ENCODE measurements at places on chromosomes 6 and 20.

DNA sequence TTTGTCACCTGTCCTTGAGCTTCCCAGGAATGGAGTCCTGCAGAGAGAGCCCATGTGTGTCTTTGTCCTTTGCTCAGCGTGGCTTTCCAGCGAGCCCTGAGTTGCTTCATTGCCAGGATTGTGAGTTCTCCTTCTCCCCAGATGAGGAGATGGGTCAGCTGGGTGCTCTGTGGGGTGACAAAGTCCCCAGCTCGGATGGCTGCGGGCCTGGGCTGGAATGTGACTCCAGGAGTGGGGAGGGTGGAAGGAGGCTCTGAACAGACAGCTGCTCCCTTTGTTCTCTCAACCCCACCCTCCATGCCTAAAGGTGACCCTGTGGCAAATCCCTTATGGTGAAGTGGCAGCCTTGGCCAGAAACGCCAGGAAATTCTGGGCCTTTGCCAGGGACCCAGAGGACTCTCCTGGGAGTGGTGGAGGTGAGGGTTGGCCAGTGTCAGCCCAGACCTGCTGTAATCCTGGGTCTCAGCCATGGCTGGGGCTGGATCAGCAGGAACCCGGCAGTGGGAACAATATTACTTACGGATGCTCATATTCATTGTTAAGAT, 44.4 kb upstream of the CST5 start:
- no peak for DNase-seq

- DNase-seq: no peak
These were observed 144.7 kb downstream of the QRSL1 start for GRCh38 chr6:106773996-106774629.

DNA sequence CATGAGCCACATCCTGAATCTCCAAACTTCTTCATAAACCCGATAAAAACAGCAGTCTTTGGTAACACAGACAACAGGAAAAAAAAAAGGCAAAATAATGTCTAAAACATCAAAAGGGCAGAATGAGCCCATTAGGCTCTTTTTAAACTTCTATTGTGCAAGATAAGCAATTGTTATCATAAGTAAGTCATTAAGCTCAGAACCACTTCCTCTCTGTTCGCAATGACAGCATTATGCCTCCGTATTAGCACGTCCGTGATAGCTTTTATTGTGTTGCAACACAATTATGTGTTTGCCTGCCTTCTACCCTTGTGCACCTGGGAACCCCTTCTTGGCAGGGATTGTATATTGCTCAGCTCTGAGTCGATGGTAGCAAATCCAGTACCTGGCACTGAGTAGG, 147.1 kb downstream of the LRFN2 start:
- no peak for DNase-seq

GRCh38 chr20:61799928-61800327, 265.8 kb downstream of the TAF4 start:
- no peak for DNase-seq

GRCh38 chr6:29005183-29005885, at the start of gene ZNF311:
Gene ZNF311, minus strand, starts transcription at chr6:29005315. Its CDS starts 1,361 bp downstream, at chr6:29003954.
- no peak for DNase-seq

- DNase-seq: no peak
These were observed 97.6 kb upstream of the ZNF217 start for GRCh38 chr20:53691060-53691810.

DNA sequence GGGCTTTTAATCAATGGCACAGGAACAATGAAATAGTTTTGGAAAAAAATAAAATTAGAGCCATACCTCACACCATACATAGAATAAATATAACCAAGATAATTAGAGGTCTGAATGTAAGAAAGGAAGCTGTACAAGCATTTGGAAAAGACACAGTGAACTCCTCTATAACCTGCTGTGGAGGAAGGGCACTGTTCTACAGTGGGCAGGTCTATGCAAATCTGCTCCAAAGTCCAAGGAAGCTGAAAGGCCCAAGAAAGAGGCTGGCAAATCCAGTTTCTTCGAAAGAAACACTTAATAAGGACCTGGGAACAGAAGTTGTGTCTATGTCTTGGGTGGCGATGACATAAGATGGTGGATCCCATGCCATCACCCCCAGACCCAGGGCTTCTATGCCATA, 169.4 kb upstream of the RALGAPA2 start:
- no peak for DNase-seq

DNA sequence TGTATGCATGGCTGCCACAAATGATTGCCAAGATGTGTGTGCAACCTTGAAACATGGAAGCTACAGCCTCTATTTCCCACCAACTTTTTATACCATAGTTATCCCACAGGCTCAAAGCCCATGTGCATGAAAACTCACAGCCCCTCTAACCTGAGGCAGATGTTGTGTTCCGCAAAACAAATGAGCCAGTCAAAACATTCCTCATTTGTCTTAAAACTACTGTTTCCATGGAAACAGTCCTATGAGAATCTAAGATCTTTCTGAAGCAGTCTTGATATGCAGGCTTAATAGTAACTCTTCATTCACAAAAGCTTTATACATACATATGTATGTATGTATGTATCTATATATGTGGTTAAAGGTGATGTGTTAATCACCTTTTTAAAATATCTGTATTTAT, 31.2 kb upstream of the MANEA start:
- no peak for DNase-seq

DNA sequence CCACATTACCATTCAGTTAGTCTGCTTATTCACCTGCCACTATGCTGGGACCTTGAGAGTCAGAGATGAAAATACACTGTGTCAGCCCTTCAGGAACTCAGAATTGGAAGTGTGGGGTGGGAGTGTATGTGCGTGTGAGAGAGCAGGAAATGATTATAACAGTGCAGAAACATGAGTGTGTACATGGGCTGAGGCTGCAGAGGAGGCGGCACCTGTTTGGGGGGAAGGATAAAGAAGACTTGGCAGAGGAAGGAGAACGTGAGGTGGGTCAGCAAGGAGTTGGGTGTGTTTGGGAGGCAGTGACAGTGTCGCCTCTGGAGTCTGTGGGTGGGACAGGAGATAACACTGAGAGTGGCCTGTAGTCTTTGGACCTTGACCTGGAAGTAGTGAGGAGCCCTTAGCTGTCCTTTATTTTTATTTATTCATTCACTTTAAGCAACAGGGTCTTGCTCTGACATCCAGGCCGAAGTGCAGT, 3.1 kb downstream of the CHMP4B start:
- DNase-seq: no peak

- DNase-seq: no peak
These were observed 21.6 kb downstream of the DSE start for GRCh38 chr6:116392132-116393013.

GRCh38 chr6:170523256-170524171, 29.6 kb downstream of the PSMB1 start:
- no peak for DNase-seq

GRCh38 chr6:20589266-20589665, 55.0 kb downstream of the CDKAL1 start:
- no peak for DNase-seq

DNA sequence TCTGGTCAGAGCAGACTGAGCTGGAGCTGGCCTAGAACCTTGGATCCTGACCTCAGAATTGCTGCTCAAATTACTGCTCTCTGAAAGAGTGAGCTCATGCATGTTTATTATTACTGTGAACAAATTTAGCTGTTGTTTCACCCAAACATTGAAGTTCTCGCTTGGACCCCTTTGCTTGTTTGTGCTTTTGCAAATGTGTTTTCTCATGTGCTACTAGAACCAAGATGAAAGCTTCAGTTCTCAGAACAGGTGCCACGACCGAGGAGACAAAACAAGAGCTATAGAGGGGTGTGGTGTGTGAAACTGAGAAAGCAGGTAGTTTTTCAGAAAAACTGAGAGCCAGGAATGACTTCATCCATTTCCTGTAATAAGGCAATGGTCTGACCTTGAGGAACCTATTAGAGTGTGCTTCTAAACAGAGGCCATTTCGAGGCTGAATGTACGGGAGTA, 50.0 kb upstream of the ESR1 start:
- no peak for DNase-seq

DNA sequence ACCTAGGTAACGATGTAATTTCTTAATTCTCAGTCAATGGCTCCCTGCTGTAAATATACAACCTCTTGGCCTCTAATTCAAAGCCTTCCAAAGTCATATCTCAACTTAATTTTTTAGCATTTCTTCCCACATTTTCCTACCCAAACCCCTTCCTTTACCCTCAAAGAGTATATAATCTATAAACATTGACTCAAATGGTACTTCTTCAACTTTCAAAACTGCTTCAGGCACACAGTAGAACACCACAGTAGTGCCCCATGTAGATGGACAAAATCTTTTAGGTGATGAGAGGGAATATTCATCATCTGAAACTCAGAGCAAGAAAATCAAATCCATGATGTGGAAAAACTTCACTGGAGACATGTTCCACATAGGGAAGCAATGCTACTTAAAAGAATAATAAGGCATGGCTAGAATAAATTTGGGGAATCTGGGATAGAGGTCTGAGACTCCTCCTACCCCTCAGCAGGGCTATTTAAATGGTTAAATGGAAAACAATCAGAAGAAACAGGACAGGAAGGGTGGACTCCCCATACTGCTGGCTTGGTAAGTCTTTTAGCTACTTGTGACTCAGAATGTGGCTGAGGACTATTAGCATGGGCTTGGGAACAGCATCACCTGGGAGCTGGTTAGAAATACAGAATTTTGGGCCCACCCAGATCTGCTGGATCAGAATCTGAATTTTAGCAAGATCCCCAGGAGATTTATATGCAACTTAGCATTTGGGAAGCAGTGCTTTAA, 6.4 kb downstream of the SLC22A2 start:
- no peak for DNase-seq

DNA sequence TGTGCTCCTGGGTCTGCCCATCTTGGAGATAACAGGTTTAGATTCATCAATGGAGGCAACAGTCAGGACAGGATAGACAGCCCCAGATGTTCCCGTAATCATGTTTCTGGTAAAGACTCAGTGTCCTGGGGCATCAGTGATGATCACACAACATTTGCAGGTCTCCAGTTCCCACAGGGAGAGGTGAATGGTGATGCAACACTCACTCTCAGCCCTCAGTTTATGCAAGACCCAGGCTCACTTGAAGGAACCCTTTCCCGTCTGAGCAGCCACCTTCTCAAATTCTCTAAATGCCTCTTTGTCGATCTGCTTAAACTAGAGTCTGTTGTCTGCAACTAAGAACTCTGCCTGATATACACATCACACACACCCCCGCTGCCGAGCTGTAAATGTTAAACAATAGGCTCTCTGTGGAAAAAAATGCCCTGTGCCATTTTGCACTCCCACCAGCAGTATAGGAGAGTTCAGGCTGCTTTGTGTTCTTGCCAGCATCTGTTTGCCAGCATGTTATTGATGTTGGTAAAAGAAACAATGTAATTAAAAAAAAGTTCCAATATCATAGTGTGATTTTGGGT, 30.1 kb upstream of the SCP2D1 start:
- DNase-seq: no peak

DNA sequence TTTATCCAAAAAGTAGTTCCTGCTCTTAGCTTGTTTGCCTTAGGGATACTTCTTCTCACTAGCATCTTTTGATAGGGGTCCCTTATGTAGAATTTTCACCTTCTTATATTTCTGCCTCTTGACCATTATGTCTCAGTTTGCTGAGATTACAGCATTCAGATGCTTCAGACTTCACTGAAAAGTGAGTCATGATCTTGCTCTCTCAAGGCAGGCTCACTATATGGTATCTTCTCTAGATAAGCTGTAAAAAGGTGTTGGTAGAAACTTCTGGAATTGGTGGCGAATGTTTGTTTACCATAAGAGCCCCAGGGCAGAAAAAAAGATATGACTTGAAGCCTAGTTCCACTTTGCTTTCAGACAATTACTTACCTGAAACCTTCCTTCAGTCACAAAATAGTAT, 19.7 kb downstream of the GTPBP2 start:
- no peak for DNase-seq

DNA sequence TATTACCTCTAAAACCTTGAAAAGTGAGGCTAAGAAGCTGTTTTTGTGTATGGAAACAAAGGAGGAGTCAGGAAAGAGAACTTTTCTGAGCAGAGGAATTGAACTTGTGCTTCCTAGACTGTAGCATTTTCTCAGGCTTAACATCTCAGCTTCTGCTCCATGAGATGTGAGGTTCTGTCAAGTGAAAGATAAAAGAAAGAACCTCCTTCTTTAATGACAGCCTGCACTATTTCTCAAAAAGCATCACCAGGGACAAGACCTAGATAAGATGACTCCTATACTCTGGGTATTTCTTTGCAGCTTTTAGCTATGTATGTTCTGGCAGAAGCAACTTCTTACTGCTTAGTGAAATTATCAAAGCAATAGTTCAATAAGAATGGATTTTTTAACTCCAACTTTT, 87.6 kb upstream of the KCNQ5 start:
- no peak for DNase-seq

DNA sequence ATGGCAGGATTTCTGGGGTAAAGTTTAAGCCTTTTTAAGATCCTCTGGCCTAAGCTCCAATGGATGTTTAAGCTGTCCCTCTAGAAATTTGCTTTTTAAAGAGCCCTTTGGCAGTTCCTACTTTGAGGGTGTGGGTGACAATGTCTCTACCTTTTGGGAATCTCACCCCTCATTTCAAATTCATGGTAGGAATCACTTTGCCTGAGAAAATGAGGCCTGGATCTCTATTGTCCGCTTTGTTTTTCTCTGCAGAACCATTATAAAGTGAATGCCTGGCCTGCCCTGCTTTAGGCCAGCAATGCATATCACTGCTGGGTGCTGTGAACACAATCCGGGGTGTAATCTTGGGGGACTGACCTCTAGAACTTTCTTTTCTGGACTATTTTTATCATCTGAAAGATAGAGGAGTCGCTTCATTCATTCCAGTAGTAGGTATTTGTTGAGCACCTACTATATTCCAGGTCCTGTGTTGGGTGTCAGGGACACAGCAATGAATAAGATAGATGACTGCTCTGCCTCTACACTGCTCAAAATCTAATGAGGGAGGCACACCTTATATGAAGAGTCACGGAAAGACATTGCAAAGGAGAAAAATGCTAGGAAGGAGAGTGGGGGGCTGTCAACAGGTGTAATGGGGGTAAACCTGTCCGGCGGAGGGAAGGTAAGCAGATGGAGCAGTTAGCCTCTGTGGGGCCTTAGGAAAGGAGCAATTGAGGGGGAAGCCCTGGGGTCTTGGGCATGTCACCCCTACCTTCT, 8.6 kb upstream of the COMMD7 start:
- no peak for DNase-seq

DNA sequence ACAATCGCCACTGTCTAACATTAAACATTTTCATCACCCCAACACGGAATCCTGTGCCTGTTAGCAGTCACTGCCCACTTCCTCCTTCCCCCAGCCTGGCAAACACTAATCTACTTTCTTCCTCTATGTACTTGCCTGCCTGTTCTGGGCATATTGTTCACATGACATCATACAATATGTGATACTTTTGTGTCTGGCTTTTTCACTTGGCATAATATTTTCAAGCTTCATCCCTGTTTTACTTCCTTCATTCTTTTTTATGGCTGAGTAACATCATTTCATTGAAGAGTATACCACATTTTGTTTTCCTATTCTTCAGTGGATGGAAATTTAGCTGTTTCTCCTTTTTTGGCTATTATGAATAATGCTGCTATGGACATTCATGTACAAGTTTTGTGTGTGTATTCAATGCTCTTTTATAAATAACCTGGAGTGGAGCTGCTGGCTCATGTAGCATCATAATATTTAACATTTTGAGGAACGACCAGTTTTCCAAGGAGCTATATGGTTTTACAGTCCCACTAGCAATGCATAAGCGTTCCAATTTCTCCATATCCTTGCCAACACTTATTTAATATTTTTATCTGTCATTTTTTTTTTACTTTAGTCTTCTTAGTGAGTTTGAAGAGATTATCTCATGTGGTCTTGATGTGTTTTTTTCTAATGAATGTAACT, 360.1 kb downstream of the HDGFL1 start:
- no peak for DNase-seq

GRCh38 chr6:38503960-38504682, 135.6 kb downstream of the BTBD9 start:
- no peak for DNase-seq

- DNase-seq: no peak
These were observed 46.8 kb upstream of the RREB1 start for GRCh38 chr6:7060769-7061516.

All from cerebellar nuclear complex (tissue), 1 donor.